ENCODE measurements at places on chromosomes 11 and 22.

DNA sequence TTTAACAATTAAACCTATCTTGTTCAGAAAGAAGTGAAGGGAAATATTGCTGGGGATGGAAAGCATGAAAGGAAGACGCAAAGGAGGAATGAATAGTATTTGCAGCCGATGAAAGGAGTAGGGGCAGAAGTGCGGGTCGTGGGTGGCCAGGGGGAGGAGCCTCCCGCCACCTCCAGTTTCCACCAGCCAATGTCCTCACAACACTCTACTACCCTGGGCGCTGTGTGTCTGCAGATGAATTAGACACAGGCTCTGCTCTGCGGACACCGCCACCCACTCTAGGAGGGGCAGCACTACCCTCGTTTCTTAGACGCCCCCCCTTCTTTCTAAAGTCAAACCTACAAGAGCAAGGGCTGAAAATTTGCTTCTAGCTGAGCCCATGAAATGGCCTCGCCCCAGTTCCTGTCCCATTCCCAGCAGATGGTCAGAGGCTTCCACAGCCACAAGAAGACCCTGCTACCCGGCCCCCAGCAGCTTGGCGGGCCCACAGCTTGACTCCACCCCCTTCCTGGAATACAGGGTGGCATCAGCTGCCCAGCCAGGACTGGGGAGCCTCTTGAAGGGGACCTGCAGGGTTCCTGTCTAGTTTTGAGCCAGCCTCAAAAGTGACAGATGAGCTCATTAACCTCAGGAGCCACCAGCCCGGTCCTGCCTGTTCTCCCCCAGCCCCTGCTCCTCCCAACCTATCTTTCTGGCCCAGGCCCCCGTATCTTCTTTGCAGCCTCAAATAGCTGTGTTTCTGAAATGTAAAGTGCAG lies 268.1 kb downstream of the BUD13 start:
- no peak for DNase-seq

GRCh38 chr11:12110714-12111548 lies 541 bp downstream of the MICAL2 start:
- DNase-seq, result peak; percentile 42

DNA sequence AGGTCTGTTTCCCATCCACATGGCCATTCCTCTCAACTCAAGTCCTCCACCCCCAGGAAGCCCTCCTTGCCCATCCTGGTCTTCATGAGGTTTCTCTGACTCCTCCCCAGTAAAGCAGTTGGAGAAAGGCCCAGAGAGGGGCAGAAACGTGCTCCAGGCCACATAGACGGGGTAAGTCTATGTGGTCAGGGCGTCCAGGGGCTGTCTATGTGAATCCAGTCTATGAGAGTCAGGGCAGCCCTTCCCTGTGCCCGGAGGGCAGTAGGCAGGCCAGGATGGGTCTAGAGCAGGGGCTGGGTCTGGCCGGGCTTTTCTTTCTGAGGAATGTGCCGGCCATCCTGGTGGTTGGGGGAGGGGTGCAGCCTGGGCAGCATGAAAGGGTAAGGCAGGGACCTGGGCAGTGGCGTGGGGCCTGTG lies 11.7 kb downstream of the GUCD1 start:
- no peak for DNase-seq

GRCh38 chr11:114925591-114925990 lies 247.3 kb downstream of the NXPE2 start:
- DNase-seq, result no peak

DNA sequence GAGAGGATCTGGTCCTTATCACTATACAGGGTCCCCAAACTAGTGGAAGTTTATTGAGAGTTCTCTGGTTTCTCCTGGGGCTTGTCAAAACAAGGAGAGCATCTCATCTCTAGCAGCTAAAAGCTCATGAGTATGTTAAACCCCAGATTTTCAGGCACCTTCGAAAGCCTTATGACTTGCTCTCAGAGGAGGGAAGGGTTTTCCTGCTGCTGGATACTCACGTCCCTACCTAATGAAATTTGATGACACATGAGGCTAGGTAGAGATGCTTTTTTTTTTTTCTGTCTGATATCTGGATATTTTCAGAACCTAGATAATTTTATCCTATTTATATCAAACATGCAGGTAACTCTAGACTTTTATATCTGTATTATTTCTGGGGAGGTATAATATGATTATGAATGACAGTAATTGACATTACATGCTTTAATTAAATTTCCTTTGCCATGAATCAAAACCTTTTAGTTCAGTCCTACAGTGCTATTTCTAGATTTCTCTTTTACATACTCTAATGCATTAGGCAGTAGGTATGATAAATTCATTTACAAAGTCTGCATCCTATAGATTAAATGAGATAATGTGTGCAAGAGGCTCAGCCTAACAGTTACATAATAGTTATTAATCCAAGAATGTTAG lies 73.9 kb downstream of the PARVA start:
- no peak for DNase-seq

DNA sequence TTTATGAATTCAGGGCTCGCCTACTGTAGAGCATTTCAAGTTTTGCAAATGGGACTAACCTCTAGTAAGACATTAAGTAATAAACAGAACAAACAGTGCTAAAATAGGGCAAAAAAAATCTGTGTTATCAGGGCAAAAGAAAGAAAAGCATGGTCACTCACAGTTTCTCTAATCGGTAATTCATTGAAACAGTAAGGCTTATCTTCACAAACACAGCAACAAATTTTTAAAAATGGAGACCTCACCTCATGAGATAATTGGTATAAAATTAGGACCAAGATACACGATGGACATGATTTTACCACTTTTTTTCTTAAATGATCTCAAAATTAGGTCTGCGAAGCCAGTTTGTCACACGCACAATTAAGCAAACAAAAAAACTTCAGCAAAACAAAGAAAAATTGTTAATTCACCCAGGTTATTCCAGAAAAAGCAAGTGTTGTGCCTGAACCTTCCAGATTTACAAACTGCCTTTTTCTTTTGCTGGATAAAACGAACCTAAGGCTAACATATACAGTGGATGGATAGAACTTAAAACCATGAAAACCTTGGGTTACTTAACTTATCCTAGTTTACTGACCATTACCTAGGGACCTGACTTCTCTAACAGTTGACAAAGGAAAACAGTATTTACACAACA lies 1.4 kb downstream of the TMEM123 start:
- DNase-seq, result no peak

DNA sequence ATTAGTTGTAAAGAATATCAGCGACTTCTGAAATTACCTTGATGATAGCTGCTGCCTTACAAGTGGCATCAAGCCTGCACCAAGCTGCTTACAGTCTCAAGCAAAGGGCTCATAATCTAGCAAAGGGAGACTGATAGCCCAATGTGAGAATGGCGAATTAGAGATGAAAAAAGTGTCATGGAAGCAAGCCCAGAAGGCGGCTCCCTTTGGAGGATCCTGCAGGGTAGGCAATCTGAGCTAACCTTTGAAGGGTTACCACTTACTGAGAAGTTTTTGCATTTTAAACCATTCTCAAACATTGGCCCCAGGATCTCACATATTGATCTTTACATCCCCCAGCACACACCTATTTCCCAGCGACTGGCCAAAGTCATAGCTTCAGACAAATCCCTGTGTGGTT lies 18.5 kb downstream of the GAB2 start:
- no peak for DNase-seq

- no peak for DNase-seq
These were observed 151.7 kb downstream of the CEP164 start for GRCh38 chr11:117479372-117479771.

- peak; percentile 61 for DNase-seq
These were observed 135.1 kb downstream of the BCR start for GRCh38 chr22:23315341-23315917.

DNA sequence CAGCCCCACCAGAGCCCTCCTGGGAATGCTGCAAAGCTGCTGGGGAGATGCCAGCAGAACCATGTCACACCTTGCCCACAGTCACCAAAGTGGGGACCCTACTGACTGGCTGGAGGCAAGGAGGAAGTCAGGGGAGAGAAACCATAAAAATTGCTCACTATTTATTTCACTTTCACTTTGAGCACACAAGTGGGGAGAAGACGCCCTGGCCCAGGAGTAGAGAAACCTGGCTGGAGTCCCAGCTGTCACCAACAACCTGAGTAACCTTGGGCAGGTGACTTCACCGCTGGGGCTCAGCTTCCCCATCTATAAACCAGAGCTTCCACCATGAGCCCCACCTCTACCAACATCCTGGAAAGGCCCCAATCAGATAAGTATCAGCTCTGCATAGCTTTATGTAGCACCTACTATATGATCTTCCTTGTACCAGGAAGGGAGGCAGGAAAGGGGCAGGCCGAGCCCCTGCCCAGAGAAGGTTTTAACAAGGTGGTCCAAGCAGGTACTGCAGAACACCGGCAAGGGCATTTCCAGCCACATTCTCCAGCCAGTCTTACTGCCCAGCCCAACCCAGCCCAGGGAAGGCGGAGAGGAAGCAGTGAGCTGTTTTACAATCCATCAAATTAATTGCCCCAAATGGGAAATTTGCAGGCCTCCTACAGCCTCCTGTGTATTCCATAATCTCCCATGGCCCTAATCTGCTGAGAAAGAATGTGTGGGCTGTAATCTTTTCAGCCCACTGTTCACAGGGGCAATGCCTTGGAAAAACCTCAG lies 27.6 kb downstream of the PLEKHA7 start:
- peak; percentile 55 for DNase-seq

GRCh38 chr11:97687111-97687510 lies 1297.3 kb downstream of the JRKL start:
- no peak for DNase-seq

GRCh38 chr11:96761451-96761850 lies 371.6 kb downstream of the JRKL start:
- no peak for DNase-seq

DNA sequence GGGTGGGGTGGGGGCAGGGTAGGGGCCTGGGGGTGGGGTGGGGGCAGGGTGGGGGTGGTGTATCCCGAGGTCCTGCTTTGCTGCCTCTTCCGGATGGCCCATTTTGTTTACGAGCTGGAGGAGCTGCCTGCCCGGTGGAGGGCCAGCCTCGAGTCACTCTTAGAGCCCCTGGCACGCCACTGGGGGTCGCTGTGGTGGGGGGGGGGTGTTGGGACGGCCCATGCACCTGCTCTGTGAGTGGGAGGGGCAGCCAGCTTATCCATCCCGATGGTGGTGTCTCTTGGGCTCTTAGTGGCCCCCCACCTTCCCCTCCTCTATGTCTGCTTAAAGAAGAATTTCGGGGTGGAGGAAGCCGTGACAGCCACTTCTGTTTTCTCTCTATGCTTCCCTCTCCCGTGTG lies 24.6 kb downstream of the MRGPRD start:
- DNase-seq, result peak; percentile 33

GRCh38 chr11:48170241-48171233 lies 46.1 kb upstream of the OR4B1 start:
- no peak for DNase-seq

- DNase-seq, result no peak
These were observed 1.9 kb downstream of the BTG4 start for GRCh38 chr11:111510311-111510710.

DNA sequence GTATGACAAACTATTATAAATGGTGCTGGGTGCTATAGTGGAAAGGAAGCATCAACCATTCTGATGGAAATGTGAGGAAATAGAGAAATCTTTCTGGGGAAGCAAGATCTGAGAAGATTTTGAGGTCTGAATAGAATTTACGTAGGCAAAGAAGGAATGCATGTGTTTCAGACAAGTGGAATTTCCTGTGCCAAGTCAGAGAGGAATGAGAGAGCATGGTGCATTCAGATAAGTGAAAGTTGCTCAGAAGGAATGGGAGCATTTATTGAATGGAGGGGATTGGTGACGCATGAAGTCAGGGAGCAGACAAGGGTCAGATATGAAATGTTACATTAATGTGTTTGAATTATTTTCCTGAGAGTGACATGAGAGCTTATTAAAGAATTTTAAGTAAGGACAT lies 725.5 kb downstream of the METTL15 start:
- DNase-seq, result no peak

- DNase-seq, result peak; percentile 88
These were observed 12.7 kb upstream of the IL2RB start for GRCh38 chr22:37162221-37163095.

GRCh38 chr22:25795478-25795877 lies 53.5 kb downstream of the MYO18B start:
- no peak for DNase-seq

GRCh38 chr22:22817468-22818201 lies 70.0 kb upstream of the IGLL5 start:
- DNase-seq, result no peak

- no peak for DNase-seq
These were observed 30.2 kb upstream of the PPFIA1 start for GRCh38 chr11:70240337-70240736.

GRCh38 chr11:32309530-32310213 lies 125.7 kb downstream of the WT1 start:
- no peak for DNase-seq

DNA sequence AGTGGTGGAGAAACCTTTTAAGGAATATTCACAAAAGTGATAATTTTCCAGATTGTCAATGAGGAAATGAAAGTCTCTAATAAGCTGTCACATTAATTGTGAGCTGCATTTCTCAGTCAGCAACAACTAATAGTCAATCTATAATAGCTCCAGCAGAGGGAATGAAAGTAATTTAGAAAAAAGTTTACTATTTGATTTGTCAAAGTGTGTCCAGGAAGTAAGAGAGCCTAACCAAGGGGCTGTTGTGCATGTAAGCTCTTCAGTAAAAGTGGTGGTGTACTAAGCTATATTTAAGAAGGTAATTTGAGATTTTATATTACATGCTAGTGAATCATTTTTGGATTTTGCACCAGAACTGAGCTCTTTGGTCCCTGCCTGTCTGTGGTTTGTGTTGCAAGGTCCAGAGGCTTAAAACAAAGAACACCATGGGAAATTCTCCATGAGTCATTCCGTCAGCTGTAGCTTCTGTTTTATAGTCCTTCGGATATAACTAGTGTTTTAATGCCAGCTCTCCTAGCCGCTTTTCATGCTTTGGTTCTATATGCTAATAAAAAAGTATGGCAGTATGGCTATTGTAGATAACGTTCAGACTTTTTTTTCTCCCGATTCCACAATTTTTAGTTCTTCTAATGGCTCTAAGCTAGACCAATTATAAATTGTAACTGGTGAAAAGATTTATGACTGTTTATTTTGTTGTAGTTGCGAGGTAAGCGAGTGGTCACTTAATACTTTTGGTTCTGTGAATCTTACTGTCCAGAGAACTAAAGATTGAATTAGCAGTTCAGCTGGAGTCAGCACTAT lies 64.6 kb downstream of the ARHGEF12 start:
- DNase-seq, result no peak

DNA sequence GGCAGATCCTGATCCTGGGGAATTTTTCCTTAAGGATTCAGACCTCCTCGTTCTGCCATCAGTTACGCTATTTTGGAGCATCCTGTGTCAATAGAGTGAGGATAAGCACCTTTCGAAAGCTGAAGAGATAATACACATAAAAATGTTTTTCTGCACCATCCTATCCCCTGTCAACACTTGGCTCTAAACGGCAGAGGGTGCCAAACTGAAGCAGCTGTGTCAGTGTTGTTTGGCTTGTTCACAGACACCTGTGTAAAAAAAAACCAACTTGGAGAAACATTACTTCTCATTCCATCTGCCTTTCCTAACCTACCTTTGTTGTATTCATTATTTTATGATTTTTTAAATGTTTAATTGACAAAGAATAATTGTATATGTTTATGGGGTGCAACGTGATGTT lies 417.0 kb upstream of the DDI1 start:
- DNase-seq, result no peak

- DNase-seq, result peak; percentile 34
These were observed 35.2 kb upstream of the TFIP11 start for GRCh38 chr22:26547426-26547825.
